ENCODE measurements at places on chromosomes 7 and 10.
A peak's percentile ranks its signal among the peaks of the same experiment; 100 is the strongest.

GRCh38 chr10:72697716-72698115 lies 5.8 kb downstream of the MCU start:
- DNase-seq: no peak

DNA sequence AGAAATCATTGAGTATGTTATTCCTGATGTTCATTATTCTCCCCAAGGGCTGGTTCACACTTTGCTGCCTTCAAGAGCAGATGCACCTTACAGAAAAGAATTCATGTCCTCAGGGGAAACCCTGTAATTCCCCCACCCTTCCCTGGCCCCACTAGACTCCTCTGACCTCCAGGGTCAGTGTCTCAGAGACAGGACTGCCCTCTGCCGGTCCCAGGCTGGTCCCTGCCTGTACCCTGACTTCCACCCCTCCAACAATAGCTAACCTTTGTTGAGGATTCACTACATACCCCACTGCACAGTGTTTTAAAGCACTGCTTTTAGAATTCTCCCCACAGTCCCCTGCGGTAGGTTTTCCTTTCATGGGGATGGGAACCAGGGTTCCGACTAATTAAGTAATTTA lies 4.4 kb upstream of the SEPHS1 start:
- DNase-seq: no peak

DNA sequence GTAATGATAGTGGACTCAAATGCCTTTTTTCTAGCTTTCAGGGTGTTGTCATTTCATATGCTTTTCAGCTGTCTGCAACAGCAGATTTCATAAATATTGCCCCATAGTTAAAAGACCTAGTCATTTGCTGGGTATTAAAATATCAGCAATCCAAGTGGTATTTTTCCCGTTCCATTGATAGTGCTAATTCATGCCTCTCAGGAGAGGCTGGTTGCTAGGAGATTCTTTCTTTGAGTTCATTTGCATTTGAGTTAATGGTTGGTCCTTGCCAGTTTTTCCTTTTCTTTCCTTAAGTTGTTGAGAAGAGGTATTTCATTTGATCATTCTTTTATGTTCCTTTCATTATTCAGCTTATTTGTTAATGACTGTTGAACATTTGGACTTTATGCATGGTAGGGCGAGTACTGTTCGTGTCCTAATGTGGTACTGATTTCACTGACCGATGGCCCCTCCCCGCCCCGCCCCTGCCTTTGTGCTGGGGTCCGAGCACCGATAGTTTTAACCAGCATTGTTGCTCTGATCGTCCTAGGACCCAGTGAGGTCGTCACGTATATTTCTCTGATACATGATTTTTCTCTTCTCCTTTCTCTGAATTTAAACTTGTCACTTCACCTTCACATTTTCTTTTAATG lies 128.6 kb downstream of the CCNY start:
- DNase-seq: no peak

DNA sequence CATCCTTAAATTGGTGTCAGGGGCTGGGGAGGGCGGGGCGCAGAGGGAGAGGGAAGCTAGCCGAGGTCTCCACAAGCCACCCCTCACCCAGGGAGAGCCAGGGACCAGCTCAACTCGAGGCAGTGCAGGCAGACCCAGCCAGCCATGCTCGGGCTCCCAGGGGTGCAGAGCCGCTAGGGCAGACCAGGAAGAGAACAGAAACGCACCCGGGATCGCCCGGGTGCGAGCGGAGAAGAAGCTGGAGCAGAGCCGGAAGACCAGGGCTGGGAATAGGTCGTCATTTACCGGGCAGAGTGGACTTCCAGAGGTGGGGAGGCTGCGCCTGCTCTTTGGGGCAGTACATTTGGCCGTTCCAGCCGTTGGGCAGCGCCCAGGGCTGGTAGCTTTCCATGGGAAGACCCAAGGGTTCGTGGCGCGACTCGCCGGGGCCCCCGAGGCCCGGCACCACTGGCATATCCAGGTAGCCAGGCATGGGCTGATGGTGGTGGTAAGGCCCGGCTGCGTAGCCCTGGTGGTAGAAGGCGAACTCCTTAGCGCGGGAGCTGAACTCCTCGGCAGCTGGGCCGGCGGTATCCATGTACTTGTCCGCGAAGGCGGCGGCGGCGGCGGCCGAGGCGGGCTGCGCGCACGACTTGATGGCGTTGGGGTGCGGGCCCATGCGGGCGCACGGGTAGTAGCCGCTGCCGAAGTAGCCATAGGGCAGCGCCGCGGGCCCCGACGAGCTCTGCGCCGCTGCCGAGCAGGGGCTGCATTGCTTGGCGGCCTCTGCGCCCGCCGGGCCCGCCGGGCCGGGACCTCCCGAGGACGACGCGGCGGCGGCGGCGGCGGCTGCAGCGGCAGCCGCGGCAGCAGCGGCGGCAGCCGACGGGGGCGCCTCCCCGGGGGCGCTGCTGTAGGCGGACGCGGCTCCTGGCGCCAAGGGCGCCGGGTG lies 755 bp downstream of the HOXA13 start:
- no peak for DNase-seq

GRCh38 chr10:3512263-3512662 lies 272.7 kb downstream of the KLF6 start:
- DNase-seq: no peak

GRCh38 chr7:3292694-3293093 lies 8.4 kb upstream of the SDK1 start:
- no peak for DNase-seq

GRCh38 chr7:77665161-77665560 lies 31.1 kb upstream of the RSBN1L start:
- no peak for DNase-seq

DNA sequence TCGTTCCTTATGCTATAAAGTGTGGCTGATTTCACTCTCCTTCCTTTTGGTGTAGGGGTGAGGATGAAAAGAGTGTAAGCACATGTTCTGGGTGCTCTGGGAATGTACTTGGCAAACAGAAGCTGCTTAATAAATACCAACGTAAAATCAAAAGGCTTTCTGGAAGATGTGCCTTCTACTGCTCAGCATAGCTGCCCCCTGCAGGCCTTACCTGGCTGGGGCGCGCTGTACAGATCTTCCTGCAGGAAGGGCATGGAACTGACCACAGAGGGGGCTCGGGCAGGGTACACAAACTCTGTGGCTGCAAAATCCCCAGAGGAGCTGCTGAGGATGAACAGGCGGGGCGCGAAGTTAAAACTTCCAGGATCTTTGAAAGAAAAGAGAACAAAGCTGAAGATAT lies 169.4 kb downstream of the SVIL start:
- DNase-seq: no peak

- DNase-seq: no peak
These were observed 4.9 kb downstream of the SLC35B4 start for GRCh38 chr7:134311807-134312206.

DNA sequence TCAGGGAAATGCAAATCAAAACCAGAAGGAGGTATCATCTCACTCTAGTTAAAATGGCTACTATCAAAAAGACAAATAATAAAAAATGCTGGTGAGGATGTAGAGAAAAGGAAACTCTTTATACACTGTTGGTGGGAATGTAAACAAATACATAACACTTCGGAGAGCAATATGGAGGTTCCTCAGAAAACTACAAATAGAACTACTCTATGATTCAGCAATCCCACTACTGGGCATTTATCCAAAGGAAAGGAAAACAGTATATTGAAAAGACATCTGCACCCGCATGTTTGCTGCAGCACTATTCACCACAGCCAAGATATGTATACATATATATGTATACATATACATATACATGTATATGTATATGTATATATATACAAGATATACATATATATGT lies 94.2 kb downstream of the C10orf90 start:
- DNase-seq: no peak

DNA sequence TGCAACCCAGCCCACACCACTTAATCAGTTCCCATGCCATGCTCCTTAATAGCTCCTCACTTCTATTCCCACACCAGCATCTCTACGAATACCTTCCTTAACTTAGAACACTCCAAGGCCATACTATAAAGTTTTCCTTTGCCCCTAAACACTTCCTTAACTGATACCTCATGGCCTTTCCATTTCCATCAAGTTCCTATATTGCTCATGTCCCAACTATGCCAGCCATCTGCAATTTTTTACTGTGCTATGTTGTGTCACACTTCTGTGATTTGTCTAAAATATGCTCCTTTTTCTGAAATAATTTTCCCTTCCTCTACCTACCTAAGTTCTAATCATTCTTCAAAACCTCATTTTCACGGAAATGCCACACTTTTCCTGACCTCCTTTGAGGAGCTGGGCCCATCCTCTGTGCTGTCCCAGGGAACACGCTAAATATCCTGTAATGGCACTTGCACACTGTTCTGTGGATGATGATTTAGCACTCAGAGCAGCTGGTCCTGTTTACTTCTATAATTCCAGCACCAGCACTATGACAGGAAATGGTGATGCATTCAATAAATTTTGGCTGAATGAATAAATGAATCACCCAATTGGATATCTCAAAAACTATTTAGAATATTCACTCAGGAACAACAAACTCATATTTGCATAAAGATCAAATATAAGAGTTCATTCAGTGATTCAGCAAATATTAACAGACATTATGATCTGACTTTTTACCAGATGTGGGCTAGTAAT lies 266.5 kb upstream of the HGF start:
- no peak for DNase-seq

GRCh38 chr10:115941361-115941771 lies 331.6 kb downstream of the GFRA1 start:
- DNase-seq: no peak

- no peak for DNase-seq
These were observed 63.4 kb downstream of the CTBP2 start for GRCh38 chr10:125096975-125097374.

DNA sequence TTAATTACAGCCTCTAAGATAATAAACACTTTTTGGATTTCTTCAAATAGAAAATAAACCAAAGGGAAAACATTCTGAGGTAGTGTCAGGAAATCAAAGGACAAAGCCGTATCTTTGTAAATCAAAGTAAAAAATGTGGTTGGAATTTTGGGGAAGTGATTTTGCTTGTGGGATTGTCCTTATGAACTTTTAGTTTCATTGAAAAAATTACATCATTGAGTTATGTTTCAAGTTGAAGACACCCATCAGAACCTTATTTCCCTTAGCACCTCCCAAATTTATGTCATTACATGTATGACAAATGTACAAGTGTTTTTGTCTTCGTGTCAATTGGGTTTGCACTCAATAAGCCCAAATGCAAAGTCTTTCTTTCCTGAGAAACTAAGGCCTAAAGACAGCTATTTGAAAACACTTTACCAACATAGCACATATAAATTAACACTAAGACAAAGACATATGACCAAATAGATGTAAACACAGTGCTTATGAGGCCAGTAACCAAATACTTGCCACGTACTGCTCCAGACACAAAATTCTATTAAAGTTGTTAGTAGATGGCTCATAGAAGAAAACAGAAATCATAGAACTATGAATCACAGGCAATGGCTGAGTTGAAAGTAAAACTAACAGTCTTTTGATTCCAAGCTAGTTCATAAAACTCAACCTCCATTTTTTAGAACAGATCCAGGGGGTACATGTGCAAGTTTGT lies 26.9 kb upstream of the LAMB4 start:
- no peak for DNase-seq

DNA sequence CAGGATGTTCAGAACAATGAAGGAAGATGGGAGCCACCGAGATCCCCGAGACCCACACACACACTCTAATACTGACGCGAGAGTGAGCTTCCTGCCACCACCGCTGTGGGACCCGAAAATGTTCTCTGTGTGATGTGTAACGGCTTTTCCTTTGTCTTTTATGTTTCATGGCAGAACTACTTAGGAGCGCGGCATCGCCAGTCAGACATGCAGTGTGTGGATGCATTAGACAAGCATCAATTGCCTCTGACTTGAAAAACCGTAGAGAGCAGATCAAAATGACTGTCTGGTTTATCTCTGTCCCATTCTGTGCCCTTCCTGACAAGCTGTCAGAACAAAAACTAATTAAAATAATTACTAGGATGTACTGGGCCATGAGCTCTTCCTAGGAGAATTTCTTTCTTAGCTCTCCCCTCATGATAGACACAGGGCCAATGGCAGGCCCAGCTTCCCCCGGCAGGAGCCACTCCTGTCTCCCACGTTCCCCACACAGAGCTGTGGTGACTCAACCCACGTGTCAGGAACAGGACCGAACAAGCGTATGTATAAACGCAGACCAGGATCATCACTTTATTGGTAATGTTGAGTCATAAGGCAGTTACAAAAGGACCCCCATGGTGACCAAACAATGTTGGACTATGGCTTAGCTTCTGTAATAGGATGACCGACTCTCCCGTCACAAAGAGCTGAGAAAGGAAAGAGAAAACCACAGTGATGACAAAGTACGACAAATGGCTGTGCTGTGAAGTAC lies 705.0 kb downstream of the PARD3 start:
- peak; percentile 53 for DNase-seq

DNA sequence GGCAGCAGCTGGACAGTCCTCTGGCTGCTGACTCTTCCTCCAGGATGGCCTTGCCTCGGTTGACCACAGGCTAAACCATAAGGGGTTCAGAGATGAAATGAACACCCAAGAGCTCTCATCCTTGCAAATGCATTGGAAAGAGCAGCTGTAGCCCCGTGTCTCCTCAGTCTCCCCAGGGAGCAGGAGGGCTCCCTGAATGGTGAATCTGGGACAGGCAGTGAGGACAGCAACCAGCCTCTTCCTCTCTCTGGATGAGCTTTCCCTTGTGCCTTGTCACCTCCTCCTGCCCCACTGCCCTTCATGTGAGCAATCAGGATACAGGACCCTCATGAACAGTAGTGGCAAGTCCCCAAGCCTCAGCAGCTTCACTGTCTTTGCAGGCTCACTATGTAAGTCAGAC lies 23.9 kb upstream of the GDF10 start:
- no peak for DNase-seq

DNA sequence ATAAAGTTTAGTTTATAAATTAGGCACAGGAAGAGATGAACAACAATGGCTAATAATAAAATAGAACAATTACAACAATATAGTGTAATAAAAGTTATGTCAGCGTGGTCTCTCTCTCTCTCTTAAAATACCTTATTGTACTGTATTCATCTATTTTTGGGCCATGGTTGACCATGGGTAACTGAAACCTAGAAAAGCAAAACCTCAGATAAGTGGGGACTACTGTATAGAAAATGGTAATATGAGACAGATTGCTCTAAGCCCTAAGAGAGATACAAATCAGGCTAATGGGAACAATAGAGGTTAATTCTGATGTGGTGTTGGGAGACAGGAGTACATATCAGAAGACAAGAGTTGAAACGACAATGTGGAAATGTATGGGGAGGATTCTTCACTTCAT lies 86.2 kb downstream of the ZNF365 start:
- DNase-seq: no peak

GRCh38 chr10:61943674-61944378 lies 42.3 kb downstream of the ARID5B start:
- DNase-seq: no peak

Data from BE2C (cell line).